ENCODE measurements at places on chromosomes 13 and 19.
A peak's percentile ranks its signal among the peaks of the same experiment; 100 is the strongest.

GRCh38 chr19:10332158-10332964 lies 968 bp downstream of the RAVER1 start:
- DNase-seq, result no peak

- no peak for DNase-seq
These were observed 4.2 kb downstream of the GIPC3 start for GRCh38 chr19:3589439-3589838.

GRCh38 chr13:99218969-99219368 lies 18.3 kb downstream of the UBAC2 start:
- DNase-seq, result peak; percentile 32

- DNase-seq, result no peak
These were observed 36.8 kb upstream of the GAS6 start for GRCh38 chr13:113900646-113901045.

GRCh38 chr13:74084375-74084935 lies 49.7 kb downstream of the KLF12 start:
- no peak for DNase-seq

- DNase-seq, result peak; percentile 5
These were observed 42.1 kb downstream of the NAA16 start for GRCh38 chr13:41352935-41353840.

GRCh38 chr13:92739306-92739818 lies 487.2 kb upstream of the GPC6 start:
- no peak for DNase-seq

GRCh38 chr19:58492265-58492664 lies 16.1 kb downstream of the ZNF446 start:
- no peak for DNase-seq

GRCh38 chr13:106499896-106500295 lies 35.6 kb downstream of the EFNB2 start:
- DNase-seq, result no peak

DNA sequence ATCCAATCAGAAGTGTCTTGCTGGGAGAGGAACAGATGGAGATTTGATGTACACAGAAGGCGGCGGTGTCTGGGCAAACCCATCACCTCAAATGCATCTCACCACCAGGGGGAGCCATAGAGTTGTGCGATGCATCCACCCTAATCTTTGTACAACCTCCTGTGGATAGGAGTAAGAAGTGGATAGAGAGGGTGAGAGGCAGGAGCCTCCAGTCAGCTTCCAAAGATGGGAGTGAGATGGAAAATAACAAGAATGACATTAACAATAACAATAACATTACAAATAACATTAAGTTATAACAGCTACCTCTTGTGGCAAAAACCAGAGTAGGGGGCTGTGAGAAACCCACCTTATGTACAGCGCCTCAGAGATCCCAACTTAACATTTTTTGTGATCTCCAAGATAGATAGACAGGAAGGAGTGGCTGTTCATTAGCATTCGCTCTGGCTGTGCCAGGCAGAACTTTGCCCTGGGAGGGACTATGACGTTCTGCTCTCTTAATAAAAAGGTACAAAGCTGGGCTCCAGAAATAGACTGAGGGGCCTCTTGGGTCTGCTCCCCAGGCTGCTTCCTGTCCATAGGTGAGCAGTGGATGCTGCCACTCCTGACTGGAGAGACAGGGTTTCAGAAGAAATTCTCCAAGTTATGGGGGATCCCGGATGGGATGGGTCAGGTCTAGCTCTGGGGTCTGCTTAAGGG lies 5.2 kb upstream of the CEACAM18 start:
- DNase-seq, result peak; percentile 57

GRCh38 chr19:53894707-53895106 lies 12.7 kb downstream of the PRKCG start:
- DNase-seq, result no peak

- no peak for DNase-seq
These were observed 1.3 kb downstream of the ZNF180 start for GRCh38 chr19:44498988-44499387.

DNA sequence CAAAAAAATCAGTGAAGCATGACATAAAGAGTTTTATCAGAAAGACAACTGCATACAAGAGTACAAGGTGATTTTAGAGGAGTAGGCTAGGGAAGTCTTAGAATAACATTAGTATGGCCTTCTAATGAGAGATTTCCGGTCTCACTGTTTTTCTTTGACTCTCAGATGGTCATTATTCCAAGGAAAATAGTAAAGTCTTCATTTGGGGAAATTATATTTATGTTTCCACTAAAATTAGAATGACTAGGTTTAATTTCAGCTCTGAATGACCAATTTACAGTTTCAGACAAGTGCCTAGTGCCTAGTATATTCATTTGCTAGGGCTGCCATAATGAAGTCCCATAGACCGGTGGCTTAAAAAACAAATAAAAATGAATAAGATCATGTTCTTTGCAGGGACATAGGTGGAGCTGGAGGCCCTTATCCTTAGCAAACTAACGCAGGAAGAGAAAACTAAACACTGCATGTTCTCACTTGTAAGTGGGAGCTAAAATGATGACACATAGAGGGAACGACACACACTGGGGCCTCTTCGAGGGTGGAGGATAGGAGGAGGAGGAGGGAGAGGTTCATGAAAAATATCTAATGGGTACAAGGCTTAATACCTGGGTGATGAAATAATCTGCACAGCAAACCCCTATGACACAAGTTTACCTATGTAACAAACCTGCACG lies 303.1 kb downstream of the PCDH9 start:
- no peak for DNase-seq

DNA sequence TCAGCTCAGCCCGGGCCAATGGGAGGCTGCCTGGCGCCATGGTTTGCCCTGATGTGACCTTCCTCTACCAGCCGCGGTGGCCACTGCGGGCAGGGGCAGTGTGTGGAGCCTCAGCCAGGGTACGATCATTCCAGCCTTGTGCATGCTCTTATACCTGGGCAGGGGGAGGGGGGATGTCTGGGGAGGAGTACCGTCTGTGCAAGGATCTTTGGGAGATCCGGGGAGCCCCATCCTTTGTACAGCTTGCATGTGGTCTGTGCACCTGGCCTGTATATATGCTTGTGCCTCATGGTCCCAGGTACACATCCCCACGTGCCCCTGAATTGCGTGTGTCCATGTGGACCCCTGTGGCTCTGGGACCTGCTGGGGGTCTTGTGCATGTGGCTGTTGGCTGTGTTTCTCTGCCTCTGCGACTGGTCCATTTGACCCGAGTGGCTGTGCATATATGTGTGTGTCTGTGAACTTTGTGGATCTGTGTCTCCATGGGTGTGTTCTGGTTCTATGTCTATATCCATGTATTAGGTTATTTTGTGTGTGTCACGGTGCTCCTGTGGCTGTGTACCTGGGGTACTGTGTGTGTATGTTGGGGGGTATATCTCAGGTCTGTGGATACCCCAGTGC lies 12.8 kb upstream of the NANOS3 start:
- no peak for DNase-seq

DNA sequence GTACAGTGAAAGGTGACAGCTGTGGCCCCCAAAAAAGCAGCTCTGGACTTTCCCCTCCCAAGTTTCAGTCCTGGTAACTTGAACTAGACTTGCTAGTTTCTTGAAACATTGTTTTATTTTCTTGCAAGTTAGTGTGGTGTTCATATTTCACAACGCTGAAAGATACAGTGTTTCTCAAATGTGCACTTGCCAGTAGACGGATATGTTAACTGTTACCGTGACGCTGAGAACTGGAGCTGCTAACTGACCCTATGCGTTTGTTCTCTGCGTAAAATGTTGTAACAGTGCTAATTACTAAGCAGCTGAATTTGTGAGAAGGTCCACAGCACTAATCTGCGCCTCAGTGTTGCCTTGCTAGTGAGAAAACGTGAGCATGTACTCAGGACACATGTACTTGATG lies 79.6 kb downstream of the GGACT start:
- DNase-seq, result no peak

- no peak for DNase-seq
These were observed 33.5 kb downstream of the DOCK9 start for GRCh38 chr13:98944336-98944735.

DNA sequence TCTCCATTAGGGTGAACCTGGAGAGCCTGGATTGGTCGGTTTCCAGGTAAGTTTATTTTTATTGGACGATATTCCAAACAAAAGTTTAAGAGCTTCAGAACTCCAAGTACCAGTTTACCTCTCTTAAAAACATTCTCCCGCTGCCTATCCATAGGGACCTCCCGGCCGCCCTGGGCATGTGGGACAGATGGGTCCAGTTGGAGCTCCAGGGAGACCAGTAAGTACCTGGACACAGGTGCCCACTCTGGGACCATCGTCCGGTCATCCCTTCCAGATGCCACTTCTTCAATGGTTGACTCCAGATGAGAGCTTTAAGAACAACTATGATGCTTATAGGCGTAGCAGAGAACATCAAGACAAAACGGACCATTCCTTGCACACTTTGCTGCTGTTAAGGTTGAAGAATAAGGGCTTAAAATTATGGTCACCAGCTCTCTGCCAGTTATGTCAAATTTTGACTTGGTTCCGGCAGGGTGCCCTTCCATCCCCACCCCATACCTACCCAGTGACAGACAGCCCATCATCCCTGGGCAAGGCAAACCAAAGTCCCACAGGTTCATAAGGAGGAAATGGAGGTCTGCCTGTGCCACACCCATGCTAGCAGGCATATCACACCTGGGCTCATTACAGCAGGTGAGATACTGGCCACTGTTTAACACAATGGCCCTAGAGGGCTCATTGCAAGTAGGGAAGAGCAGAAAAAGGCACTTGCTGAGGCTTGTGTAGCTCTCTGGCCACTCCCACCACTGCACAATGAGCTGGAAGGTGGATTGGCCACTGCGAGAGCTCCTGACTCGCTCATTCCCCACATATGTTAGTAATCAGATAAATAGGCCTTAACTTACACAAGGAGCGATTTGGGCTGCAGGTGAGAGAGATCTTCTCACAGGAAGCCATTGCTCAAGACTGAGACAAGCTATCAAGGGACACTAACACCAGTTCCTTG lies 123.6 kb downstream of the COL4A2 start:
- no peak for DNase-seq

DNA sequence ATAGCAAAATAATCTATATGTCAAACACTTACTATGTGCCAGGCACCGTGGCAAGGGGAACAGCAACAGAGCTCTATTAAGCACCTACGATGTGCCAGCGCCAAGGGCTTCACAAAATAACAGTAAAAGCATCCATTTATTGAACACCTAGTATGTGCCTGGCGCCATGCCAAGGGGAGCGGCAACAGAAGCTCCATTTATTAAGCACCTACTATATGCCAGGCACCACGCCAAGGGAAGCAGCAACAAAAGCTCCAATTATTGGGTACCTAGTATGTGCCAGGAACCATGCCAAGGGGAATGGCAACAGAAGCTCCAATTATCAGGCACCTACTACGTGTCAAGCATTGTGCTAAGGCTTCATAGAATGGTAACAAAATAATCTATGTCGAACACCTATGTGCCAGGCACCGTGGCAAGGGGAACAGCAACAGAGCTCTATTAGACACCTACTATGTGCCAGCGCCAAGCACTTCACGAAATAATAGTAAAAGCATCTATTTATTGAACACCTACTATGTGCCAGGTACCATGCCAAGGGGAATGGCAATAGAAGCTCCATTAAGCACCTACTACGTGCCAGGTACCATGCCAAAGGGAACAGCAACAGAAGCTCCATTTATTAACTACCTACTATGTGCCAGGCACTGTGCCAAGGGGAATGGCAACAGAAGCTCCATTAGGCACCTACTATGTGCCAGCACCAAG lies 107.7 kb downstream of the PTPRS start:
- no peak for DNase-seq

DNA sequence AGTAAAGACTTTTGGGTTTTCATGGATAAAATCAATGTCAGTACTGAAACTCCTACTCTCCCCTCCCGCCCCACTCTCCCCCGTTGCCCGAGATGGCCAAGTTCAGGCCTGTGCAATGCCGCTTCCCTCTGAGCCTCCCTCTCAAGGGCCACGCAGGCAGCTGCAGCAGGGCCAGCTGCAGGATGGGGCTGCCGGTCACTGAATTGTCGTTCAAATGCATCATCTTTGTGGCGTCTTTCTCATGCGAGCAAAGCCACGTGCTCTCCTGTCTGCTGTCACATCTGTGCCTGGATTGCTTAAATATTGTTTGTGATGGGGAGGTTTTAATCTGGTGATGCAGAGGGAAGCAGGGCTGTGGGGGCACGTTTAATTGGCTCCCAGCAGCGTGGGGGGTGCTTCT lies 26.6 kb downstream of the SHISA2 start:
- DNase-seq, result no peak

DNA sequence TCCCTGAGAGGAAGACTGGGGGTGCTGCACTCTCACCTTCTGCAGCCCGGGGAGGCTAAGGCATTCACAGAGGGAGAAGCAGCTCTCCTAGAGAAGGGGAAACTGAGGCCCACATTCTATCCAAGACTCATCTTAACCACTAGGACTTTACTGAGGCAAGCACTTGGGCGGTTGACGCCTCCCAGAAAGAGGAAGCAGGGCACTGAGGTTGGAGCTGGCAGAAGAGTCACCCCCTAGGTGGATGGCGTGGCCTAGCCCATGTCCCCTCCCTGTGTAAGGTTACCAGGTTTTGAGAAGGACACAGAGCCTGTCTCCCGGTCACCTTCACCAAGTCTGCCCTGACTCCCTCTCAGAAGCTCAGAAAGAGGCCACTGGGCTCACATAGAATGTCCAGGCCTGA lies 2.7 kb downstream of the S1PR2 start:
- DNase-seq, result no peak

- no peak for DNase-seq
These were observed 155.7 kb downstream of the TNFRSF19 start for GRCh38 chr13:23725922-23726321.

DNA sequence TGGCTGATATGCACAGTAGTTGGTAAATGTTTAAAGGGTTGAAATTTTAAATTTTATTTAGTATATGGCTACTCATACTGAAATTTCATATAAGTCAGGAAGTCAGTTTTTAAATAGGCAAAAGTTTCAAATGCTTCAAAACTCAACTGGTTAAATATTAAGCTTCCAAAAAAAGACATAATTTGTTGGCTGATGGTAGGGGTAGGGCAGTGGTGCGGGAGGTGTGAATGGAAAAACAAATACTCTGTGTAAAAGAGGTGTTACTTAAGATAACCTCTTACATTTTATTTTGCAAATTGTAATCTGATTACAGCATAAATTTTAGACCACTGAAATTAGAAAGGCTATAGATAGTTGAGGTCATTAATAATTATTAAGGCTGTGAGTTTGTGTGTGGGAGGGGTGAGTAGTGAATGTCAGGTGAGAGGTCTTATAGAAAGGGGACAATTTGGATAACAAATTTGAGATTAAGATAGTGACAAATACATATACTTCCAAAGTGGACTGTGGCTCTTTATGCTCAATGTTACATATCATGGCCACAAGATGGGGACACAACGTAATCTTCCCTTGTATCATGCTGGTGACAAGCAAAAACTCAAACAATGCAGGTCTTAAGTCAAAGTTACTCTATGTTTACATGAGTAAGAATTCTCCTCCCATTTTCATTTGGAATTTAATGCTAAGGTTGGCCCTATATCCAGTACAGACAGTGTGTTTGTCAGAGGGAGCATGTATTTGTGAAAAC lies 36.6 kb upstream of the OXGR1 start:
- DNase-seq, result no peak

GRCh38 chr13:28037399-28037798 lies 48.9 kb upstream of the URAD start:
- no peak for DNase-seq

GRCh38 chr13:36528105-36528504 lies 95.8 kb downstream of the CCNA1 start:
- DNase-seq, result no peak

Data from activated CD8-positive, alpha-beta memory T cell treated with anti-CD3 and anti-CD28 coated beads for 1 hour (primary cell).